RPMI7951 (cell line): ENCODE measurements at places on chromosomes 7 and 10.

GRCh38 chr10:117350909-117351308 lies 24.3 kb downstream of the PDZD8 start:
- no peak for DNase-seq

DNA sequence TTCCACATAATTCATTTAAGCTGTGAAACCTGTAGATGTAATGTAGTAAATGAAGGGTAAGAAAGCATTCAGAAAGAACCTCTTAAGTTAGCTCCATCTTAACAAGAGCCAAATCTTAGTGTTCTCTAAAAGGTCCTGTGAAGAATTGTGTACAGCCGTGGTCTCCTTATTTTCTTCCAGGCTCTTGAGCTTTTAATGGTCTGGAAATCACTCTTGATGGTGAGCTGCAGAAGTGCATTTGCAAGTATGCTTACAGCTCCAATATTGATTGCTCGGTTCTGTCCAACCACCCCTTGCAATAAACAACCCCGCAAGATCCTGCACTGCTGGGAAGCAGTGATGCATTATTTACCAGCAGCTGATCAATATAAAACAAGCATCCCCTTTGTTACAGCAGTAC lies 690.8 kb upstream of the FZD8 start:
- DNase-seq = no peak

DNA sequence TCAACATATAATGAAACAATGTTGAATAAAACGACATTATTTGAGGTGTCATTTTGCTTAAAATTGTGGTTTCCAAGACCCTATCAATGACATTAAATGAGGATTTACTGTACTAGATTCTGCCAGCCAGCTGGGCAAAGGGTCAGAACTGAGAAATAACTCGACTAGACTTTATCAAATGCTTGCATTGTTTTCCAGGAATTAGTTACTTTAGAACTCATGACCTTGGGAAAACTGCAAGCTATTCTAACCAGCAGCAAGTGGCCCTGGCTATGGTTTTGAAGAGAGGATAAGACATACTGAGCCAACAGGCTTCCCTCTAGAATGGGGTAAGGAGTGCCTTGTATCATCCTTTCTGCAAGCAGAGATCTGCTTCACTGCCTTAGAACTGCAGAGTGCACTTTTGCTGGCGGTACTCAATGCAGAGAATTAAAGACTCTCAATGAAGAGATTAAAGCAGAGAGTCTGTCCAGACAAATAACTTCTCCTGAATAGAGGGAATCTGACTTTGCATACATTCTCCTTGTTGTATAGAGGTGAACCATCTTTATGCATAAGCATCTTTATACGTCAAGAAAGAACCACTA lies 281.5 kb downstream of the ARL4A start:
- no peak for DNase-seq

- DNase-seq = no peak
These were observed 145.7 kb upstream of the CHST15 start for GRCh38 chr10:124239134-124239533.

GRCh38 chr7:24494832-24495231 lies 78.4 kb upstream of the PALS2 start:
- no peak for DNase-seq

- DNase-seq = peak; percentile 96
These were observed 38.4 kb downstream of the PTPRE start for GRCh38 chr10:127945341-127945758.

DNA sequence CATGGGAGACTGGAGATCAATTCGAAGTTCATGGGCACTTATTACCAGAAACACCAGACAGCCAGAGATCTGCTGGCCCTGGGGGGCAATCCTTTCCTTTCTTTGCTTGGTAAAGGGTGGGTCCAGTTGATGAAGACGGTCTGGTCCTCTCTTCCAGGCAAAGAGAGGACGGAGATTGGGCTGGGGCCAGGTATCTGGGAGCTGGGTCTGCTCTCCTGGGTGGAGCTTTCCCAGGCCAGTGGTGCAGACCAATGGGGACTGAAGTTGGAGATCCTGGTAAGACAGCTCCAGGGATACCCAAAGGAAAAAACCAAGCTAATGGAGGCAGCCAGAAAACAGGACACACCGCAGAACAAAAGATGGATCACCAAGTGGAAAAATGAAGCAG lies 18.3 kb downstream of the NOD1 start:
- no peak for DNase-seq

- no peak for DNase-seq
These were observed 345.0 kb upstream of the PCDH15 start for GRCh38 chr10:55146032-55146431.

- no peak for DNase-seq
These were observed 56.3 kb upstream of the CAMK2B start for GRCh38 chr7:44381494-44382220.

GRCh38 chr10:97132273-97132672 lies 53.5 kb downstream of the SLIT1 start:
- no peak for DNase-seq

DNA sequence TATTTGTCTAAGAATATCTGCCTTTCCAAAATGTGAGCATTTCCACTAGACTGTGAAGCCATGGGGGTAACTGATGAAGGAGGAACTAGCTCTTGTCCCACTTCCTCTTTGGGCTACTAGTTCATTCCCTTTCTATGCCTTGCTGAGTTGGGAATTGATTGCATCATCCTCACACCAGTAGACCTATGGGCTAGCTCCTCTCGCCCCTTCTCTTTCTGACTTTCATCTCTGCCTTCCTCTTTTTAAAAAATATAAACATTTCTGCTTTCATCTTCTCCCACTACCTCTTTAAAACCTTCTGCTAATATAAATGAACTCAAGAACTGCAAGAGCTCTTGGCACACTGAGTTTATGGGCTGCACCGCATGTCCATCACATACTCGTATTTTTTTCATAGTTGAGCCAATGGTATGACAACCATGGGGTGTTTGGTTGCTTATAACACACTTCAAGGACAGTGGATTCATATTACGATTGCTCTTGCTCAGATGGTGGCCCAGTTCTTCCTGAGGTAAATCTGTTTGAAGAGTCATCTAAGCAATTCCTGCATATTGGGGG lies 182.0 kb downstream of the REEP3 start:
- no peak for DNase-seq

GRCh38 chr7:54995610-54996363 lies 23.0 kb upstream of the EGFR start:
- DNase-seq = peak; percentile 83

DNA sequence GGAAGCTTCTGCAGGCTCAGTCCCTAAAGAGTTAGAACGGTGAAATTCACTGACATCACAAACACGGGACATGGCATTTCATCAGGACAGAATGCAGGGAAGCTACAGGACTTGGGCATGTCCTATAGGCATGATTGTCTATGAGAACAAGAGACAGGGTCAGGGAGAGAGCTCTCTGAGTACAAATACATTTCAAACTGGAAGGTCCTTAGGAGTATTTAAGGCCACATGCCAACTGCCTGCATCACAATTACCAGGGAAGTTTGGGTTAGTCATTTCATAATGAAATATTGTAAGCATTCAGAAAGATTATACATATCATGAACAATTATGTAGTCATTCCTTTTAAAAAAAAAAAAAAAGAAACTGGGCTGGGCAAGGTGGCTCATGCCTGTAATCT lies 71.3 kb downstream of the CREB3L2 start:
- DNase-seq = peak; percentile 28

- peak; percentile 24 for DNase-seq
These were observed 95.2 kb upstream of the EGR2 start for GRCh38 chr10:62911210-62911963.

DNA sequence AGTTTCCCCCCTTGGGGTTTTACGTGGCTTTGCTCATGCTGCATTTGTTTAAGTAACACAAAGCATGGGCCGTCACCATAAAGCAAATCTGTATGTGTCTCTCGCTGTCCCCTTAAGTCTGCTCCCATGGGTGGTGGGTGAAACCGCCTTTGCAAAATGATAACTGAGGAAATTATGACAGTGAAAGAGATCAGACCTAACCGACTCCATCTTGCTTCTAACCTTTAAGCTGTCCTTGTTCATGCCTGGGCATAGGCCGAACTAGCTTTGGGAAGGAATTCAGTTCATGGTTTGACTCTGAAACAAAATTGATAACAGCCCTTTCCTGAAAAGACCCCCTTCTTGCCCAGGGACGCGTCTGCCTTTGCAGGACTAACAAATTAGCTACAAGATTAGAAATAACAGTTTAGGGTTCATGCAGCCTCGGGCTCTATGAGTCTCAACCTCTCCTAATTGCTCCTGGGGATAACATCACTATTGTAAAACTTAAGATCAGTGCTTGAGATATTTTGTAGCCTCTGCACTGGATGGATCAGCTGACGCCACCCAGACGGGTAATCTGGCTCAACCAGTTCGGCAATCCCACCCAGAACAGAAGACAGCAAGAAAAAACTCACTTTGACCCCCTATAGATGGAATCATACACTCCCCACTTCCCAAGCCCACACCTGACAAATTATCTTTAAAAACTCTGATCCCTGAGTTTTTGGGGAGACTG lies 623.7 kb downstream of the TYW1 start:
- DNase-seq = no peak

GRCh38 chr7:77442636-77443035 lies 26.5 kb upstream of the GSAP start:
- peak; percentile 74 for DNase-seq

DNA sequence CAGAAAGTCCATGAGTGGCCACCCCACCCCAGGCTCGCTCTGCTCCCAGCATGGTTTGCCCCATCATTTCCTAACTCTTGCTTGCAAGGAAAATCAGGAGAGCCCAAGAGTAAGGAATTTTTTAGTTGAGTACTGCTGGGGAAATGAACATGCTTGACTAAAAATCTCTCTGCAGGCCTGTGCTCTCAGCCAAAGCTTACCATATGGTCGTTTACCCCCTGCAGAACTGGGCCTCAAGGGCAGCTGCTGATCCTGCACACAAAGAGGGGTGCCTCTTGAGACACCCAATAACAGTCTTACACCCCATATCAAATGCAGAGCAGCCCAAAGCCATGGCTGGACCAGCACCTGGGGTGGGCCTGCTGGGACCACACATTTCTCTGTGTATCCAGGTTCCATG lies 183.2 kb downstream of the CXCL12 start:
- DNase-seq = no peak

DNA sequence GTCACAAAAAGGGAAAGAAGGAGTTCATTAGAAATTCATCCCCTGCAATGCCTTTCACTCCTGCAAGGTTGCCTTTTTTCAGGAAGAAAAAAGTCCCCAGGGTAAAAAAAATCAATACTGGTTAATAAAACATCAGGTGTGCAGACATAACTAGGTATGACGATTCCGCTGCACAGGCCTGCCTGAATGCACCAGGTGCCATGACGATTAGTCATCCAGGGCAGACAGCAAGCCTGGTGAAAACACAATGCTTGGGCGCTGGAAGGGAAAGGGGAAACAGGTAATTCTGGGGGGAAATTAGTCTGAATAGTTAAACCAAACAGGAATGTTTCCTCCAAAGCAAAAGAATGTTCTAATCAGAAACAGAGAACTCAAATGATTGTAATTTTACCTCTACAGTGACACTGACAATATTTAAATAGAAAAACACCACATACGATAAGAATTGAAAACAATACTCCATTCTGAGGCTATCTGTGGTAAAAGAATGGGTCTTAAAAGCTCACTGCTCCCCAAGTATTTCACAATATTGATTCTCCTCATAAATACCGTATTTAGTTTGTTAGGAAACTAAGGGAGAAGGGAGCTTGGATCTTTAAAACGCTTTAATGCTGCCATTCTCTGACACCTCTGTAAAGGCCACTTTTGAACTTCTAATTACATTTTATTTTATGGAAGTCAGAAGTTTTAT lies 45.2 kb downstream of the VPS41 start:
- DNase-seq = no peak

- DNase-seq = no peak
These were observed 195.1 kb downstream of the CCDC3 start for GRCh38 chr10:12806228-12807095.

- DNase-seq = peak; percentile 40
These were observed 135.2 kb upstream of the GDF10 start for GRCh38 chr10:47164800-47165128.
